ENCODE measurements at places on chromosomes 1 and 21.

DNA sequence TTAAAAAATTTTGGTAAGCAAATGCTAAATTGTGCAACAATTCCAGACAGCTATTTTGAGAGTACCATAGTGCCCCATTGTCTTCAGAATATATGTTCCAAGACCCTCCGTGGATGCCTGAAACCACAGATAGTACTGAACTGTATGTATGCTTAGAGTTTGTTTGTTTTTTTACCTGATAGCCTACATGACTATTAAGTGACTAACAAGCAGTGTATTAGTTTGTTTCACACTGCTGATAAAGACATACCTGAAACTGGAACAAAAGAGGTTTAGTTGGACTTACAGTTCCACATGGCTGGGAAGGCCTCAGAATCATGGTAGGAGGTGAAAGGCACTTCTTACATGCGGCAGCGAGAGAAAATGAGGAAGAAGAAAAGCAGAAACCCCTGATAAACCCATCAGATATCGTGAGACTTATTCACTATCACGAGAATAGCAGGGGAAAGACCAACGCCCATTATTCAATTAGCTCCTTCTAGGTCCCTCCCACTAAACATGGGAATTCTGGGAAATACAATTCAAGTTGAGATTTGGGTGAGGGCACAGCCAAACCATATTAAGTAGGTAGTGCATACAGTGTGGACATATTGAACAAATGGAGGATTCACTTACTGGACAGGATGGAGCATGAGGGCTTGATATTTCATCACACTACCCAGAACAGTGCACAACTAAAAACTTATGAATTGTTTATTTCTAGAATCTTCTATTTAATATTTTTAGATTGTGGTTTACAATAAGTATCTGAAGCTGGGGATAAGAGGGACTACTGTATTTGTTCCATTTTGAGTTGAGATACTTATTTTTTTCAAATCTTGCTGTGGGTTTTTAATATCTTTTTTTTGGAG lies 78.5 kb downstream of the LHX9 start:
- DNase-seq = no peak

GRCh38 chr1:204314893-204315658 lies 44.7 kb downstream of the PLEKHA6 start:
- no peak for DNase-seq

- no peak for DNase-seq
These were observed 169.2 kb upstream of the B3GALT2 start for GRCh38 chr1:193355626-193356025.

DNA sequence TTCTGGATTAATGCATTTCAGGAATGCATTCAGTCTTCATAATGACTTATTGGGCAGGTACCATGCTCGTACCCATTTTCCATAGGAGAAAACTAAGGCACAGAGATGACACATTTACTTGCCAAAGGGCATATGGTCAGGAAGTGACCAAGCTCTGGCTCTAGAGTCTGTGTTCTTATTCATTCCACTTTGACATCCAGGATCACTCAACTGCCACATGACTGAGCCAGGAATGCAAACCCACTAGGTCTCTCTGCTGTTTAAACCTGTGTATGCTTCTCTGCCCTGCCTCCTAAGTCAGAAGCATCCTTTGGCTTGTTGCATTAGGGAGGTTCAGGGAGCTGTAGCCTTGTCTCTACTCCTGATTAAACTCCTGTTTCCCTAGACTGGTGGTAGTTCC lies 7.5 kb downstream of the KAZN start:
- no peak for DNase-seq

DNA sequence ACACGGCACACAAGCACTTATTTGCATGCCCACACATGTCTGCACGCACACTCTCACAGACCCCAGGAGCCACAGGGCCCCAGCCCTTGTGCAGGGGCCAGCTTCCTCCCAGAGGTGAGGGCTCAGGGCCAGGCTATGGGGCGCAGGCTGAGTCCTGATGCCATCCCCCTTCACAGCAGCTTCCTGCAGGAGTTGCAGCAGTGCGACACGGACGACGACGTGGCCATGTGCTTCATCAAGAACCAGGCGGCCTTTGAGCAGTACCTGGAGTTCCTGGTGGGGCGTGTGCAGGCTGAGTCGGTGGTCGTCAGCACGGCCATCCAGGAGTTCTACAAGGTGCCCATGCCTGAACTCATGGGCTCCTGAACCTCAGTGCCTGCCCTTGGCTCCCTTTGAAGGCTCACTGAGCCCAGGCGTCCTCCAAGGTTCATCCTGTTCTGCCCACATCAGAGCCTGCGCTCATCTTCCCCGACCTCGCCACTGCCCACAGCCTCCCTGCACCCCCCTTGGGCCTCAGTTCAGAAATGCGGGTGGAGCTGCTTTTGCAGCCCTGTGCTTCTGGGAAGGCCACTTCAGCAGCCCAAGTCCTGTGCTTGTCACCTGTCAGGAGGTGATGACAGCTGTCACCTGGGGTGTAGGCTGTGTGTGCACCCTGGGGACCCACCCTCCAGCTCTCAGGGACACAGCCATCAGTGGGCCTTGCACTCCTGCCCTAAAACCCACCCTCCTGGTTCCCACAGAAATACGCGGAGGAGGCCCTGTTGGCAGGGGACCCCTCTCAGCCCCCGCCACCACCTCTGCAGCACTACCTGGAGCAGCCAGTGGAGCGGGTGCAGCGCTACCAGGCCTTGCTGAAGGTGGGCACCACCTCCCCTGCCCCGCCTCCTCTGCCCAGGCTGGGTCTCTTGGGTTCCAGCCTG lies 66.6 kb downstream of the TRIM11 start:
- DNase-seq = no peak

DNA sequence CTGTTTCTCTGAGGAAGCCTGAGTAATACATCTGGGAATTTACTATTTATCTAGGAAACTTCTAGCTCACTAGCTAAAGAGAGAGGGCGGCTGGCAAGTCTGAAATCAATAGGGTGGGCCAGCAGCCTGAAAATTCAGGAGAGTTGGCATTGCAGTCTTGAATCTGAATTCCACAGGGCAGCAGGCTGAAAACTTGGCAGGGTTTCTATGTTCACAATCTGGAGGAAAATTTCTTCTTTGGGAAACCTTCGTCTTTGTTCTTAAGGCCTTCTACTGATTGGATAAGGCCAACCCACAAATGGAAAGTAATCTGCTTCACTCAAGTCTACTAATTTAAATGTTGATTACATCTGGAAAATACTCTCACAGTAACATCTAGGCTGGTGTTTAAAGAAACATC lies 101.0 kb upstream of the COG2 start:
- DNase-seq = no peak

- no peak for DNase-seq
These were observed 29.7 kb downstream of the ZBTB8A start for GRCh38 chr1:32568929-32569328.

DNA sequence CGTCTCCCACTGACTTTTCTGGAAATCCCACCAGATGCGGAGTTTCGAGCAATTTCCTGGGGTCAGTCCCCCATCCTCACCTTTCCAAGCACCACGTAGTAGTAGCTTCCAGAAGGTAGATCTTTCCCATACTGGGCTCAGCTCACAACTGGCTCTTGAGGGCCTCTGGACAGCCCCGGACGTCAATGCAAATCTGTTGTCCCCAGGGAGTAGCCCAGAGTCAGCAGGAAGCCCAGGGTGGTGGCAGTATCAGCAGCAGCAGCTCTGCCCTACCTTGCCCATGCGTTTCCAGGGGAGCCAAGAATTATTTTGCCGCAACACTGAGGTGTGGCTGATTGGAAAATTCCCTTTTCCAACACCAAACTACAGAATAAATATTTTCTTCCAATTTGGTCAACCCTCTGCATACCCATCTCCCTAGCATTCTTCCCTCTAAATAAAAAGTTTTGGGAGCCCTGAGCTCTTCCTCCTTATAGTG lies 70.3 kb downstream of the CD46 start:
- no peak for DNase-seq
